Right renal pelvis (tissue), 4 donors: ENCODE measurements at places on chromosomes 13 and 19. TPM values are rescaled to one million over a fixed set of nuclear protein-coding genes. Genes with fewer than 3 reads are reported as not detected.

The TRIP10 gene
- polyA plus RNA-seq = 64.1 TPM

DNA sequence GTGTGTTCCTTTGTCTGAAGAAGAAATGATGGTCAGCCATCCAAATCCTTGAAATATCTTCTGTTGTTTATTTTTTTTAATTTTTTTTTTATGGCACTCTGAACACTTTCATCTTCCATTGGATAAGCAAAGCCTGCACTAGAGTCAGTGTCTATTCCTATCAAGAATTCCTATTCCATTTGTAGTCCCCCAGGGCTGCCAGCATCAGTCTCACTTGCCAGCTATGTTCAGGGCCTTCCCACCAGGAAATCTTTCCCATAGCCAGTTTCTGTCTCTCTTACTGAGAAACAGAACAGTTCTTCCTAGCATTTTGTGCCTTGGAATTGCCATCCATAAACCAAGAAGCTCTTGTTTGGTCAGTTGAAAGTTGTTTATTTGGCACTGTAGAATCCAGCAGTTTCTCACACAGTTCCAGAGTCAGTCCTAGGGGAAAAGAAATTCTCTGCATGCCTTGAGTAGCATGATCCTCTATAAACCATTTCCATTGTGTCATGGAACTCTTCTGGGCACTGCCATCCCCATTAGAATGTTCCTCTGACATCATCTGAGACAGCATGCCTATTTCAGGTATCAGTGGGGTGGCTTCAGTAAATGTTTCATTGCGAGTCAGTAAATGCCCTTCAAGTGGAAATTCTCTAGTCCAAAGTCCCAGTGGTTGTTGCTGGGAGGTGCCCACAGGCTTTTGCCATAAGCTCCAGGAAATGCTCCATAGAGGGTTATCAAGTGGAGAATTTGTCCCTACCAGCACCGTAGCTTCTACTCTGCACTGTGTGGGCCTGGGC, 18.7 kb upstream of the SPRYD7 start:
- no peak for DNase-seq

DNA sequence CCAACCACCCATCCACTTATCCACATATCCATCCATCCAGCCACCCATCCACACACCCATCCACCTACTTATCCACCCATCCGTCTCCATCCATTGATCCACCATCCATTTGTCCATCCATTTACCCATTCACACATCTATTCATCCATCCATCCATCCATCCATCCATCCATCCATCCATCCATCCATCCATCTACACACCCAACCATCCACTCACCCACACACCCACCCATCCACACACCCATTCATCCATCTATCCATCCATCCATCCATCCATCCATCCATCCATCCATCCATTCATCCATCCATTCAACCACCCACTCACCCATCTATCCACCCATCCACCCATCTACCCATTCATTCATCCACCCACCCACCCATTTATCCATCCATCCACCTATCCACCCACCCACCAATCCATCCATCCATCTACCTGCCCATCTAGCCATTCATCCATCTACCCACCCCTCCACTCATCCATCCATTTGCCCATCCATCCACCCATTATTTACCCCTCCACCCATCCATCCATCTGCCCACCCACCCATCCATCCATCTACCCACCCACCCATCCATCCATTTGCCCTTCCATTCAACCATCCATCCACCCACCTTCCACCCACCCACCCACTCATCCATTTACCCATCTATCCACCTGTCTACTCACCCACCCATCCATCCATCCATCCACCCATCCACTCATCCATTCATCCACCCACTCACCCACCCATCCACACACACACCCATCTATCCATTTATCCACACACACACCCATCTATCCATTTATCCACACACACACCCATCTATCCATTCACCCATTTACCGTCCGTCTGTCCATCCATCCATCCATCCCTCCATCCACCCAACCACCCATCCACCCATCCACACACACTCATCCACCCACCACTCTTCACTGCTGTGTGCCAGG, 2.5 kb upstream of the TMPRSS9 start:
- no peak for DNase-seq

DNA sequence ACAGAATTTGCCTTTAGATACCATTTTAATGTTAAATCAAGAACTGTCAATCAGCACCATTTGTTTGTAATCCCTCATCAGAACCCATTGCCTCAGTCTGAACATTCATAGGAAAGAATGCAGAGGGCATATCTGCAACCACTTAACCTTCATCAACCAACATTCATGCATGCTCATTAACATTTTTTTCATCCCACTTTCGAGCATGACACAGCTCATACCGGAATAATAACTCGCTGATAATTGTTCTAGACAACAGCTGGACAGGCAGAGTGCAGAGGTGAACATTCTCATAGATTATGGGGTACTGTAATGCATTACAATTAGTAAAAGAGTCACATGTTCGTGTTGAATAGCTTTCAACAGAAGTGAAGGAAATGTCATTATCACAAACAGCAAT, 216.8 kb downstream of the DIAPH3 start:
- DNase-seq = no peak

- no peak for DNase-seq
These were observed 9.5 kb upstream of the INSL3 start for GRCh38 chr19:17830567-17831418.
